Globus pallidus (tissue), 1 donor: ENCODE measurements at places on chromosomes 11 and 22.
A peak's percentile ranks its signal among the peaks of the same experiment; 100 is the strongest.

DNA sequence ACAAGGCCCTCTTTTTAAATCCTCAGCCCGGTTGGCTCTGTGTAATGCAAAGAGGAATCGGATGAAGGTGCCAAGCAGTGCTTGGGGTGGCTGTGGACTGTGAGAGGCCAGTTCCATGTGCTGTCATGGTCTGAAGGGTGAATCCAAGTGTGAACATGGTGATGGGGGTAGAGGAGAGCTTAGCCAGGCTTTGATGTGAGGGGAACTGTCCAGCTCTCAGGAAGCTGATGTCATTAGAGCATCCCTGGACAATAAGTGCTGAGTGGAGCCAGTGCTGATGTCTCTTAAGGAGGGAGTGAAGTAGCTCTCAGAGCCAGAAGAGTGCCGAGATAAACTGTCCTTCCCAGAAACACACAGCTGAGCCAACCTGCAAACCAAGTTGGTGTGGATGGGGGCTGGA, 53.6 kb downstream of the NAV2 start:
- DNase-seq, result no peak

GRCh38 chr11:94129512-94130297, 1.1 kb downstream of the PANX1 start:
- DNase-seq, result no peak

DNA sequence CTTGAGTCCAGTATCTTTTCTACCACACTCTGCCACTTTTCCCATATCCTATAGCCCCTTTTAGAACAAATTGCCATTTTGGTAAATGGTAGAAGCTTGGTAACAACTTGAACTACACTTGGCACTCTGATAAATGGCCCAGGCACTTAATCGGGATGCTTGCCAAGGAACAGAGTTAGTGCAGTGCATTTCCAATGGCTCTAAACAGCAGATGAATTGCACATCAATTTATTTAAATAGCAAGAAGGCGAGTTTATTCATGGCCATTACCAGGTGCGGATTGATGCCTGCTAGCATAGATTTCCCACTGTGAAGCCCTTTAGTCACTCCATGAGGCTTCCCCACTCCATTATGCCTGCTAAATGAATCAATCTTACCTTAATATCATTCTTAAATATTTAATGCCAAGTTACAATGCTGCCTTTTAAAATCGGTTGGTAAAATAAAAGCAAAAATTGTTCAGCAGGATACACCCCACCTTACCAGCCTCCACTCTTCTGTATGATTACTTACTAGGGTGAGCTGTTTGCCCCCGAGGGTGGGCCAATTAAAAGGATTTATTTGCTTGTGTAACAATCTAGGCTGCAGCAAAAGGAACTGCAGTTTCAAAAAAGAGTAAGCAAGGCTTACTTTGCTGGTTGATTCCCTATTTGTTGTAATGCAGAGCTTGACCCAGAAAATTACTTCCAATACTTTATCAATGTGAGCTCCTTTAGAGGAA, 136.0 kb upstream of the ARHGAP42 start:
- peak; percentile 20 for DNase-seq

- no peak for DNase-seq
These were observed 6.9 kb downstream of the SBF2 start for GRCh38 chr11:10287140-10287539.

DNA sequence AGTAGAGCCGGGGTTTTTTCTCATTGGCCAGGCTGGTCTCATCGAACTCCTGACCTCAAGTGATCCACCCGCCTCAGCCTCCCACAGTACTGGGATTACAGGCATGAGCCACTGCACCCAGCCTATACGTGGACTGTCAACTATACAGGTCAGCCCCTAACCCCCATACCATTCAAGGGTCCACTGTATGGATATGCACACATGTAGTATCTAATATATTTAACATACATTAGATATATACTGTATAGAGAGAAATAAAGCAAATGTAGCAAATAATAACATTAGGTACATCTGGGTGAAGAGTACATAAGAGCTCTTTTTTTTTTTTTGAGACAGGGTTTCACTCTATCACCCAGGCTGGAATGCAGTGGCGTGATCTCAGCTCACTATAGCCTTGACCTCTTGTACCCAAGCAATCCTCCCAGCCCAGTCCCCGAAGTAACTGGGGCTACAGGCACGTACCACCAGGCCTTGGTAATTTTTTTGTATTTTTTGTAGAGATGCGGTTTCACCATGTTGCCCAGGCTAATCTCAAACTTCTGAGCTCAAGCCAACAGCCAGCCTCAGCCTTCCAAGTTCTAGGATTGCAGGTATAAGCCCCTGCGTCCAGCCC, 1.5 kb upstream of the ATP5MGL start:
- DNase-seq, result no peak
